ENCODE measurements at places on chromosomes 5 and 9.

DNA sequence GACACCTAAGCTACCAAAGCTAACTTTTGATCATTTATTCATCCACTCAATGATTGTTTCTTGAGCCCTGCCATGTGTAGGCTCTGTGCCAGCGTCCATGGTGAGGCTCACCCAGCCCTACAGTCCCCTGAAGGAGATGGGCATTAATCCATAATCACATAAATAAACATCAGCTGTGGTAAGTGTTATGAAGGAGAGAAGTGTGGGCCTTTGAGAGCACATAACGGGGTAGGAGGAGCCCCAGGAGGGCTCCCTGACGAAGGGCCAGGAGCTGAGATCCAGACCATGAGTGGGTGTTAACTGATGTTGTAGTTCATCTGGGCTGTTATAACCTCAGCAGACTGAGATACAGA is 53.9 kb upstream of the AFAP1L1 start:
- DNase-seq = no peak

DNA sequence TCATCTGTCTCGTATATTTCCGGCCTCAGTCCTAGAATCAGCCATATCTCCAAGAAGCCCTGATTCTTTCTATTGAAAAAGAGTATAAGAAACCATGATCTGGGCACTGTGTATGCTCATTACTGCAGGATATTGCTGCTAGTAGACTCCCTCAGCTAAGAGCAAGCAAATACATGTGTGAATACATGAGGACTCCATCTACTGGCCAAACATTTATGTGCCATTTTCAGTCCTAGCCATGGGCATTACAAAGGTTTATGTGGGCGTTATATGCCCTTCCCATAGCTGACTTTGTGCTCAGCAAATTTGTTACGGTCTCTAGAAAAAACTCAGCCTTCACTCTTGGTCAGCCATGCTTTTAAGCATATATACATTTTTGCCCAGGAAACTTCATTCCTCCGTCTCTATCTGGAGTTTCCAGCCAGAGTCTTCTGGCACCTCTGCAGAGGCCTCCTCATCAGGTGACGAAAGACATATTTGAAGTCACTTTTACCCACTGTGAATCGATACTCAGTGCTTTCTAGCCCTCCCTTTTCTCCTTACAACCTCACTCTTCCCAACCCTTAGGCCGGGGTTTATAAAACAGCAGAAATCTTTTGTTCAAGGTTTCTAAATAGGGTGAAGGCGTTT is 1495.6 kb upstream of the CDH6 start:
- no peak for DNase-seq

GRCh38 chr9:20290257-20290656 is 332.0 kb downstream of the MLLT3 start:
- DNase-seq = no peak

DNA sequence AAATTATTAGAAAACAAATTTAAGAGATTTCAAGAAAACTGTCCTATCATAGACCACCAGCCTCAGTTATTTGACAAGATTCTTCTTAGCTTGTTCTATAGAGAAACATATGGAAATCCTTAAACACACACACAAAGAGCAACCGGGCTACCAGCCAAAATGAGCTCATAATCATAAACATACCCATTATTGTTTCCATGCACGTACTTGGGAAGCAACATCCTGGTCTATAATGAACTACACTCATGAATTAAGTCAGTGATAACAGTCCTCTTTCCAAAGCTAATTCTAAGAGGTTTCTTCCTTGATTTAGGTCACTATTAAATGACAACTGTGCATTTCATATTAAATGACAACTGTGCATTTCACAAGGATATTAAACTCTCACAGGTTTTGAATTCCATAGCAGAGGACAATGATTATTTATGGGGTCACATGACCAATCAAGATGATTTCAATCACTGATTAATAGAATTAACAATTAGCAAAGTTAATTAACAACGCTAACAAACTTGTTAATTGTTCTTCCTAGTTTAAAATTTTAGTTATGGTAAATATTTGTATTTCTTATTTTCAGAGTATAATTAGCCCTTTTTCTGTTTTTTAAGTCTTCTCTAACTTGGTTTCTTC is 77.0 kb downstream of the OXCT1 start:
- DNase-seq = peak; percentile 97

DNA sequence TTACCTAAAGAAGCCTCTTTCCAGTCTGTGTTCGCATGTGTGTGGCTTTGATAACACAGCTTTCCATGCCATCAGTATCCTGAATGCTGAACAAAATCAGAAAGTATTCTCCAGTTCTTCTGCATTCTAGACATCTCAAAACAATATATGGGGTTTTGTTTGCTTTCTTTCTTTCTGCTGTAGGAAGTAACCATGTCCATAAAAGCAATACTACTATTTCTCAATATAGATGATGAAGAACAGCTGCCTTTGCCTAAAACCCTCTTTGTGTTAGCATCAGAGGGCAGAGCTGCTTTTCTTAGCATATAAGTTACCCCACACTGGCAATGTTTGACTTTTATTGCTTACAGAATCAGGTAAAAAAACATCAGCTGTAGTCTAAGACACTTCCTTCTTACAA is 963.6 kb downstream of the CDH12 start:
- no peak for DNase-seq

DNA sequence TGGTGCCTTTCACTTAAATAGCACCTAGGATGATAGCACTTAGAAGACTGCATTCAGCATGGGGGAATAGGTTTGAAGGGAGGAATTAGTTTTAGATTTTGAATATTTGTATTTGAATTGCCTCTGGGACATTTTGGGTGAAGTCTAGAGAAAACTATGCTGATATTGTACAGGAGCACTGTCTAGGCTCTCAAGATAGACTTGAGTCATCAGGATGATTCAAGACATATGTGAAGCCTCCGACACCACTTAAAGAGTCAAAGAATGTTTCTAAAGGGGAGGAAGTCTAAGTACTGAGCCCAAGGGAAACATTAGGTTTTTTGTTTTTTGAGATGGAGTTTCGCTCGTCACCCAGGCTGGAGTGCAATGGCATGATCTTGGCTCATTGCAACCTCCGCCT is 63.9 kb upstream of the CCDC180 start:
- peak; percentile 22 for DNase-seq

DNA sequence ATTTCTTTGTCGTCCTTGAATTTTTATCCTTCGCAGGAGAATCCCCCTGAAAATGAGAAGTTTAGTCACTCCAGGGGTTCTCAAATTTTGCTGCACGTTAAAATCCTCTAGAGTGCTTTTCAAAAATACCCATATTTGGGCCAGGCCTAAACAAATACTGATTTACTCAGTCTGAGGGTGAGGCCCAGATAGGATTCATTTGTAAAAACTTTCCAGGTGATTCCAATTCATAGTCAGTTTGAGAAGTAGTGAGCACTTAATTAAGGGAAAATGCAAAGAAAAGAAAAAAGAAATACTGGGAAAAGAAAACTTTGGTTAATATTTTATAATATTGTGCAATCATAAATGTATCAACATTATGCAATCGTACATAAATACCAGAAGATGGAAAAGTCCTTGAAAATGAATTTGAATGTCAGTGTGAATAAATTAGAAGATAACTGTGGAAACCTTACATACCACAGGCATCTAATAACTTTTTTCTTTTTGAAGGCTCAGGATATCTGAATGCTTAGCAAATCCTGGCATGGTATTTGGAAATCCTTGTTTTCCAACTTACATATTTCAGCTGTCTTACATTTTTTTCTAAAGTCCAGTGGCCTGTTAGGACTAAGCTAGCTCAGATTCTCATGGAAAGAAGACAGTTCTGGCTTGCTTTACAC is 116.5 kb upstream of the DAPK1 start:
- peak; percentile 80 for DNase-seq

DNA sequence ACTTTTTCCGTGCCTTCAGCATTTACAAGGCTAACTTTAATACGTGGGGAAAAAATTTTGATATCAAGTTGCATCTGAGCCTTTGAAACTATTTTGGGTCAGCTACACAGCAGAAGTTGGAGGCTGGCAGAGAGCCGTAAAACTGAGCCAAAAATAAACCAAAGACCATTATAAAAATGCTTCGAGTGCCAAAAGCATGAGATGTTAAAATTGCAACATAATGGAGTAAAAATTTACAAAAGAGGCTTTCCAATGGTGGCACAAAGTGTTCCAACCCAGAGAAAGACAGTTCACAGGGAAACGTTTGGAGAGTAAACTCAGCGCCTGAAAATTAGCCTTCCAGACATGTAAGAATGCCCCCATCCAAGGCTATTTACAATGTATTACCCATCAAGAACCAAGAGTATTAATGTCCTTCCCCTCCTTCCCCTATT is 190.3 kb downstream of the TLE1 start:
- DNase-seq = peak; percentile 86

- no peak for DNase-seq
Observed at GRCh38 chr9:77170991-77171699, 6.2 kb upstream of the VPS13A start.

DNA sequence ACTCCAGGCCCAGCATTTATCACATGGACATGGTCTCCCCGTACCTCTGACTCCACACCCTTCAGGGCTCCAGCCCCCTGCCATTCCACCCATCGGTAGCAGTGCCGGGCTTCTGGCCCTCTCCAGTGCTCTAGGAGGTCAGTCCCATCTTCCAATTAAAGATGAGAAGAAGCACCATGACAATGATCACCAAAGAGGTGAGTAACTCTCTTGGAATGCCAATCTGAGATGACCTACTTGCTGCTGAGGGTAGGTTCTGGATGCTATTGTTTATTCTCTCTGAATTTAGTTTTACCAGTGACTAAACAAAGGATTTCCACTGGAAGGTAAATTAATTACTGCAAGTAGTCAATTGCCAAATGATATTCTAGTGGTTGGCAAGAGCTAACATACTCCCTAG is 80.8 kb downstream of the TLE4 start:
- peak; percentile 53 for DNase-seq

DNA sequence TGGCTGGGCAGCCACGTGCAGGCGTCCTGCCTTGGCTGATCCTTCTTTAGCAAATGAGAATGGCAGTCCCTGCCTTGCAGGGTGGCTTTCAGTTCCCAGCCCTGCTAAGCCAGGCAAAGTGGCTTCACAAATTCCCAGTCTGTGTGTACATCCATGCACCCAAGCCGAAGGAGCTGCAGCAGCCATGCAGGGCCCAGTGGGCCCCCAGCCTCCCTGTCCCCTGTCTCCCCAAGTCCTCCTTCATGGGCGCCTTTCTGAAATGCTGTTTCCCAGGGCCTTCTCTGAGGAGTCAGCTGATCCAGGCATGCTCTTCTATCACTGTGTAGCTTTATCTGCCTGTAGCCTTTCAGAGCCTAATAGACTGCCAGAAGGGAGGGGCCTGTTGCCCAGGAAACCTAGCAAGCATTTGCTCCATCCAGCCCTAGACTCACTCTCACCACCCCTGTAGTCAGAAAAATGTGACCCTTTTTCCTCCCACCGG is 47.4 kb upstream of the SHC3 start:
- peak; percentile 7 for DNase-seq

- no peak for DNase-seq
Observed at GRCh38 chr5:163447191-163447590, 9.8 kb downstream of the CCNG1 start.

DNA sequence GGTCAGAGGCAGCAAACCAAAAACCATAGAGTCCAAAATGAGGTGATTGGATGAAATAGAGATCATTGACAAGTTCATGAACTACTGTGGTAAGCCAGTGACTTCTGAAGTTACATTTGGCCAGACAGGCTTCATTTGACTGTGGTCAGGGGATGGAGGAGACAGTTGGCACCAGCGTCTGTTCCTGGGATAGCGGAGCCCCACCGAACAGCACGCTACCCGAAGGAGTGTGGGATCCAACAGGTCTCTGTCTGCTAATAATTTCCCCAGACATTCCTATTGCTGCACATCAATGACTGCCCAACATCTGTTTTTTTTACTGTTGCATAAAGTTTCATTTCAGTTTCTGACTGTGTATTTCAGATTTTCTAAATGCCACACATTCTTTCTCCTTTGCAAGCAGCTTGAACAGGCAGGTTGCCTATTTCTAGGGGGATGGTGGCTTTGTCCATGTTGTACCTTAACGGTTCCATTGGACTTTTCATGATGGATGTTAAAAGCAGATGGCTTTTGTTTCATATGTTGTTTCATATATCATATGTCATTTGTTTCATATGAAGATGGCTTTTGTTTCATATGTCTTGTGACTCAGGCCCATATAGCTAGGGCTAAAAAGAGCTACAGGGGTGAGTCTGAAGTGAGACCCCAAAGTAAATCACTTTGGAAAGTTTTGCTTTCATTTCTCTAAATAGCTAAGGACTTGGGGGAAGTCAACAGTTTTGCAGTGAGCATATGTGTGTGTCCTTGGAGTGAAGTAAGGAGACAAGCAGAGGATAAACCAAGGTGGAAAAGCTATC is 180.8 kb downstream of the GOLPH3 start:
- peak; percentile 85 for DNase-seq

DNA sequence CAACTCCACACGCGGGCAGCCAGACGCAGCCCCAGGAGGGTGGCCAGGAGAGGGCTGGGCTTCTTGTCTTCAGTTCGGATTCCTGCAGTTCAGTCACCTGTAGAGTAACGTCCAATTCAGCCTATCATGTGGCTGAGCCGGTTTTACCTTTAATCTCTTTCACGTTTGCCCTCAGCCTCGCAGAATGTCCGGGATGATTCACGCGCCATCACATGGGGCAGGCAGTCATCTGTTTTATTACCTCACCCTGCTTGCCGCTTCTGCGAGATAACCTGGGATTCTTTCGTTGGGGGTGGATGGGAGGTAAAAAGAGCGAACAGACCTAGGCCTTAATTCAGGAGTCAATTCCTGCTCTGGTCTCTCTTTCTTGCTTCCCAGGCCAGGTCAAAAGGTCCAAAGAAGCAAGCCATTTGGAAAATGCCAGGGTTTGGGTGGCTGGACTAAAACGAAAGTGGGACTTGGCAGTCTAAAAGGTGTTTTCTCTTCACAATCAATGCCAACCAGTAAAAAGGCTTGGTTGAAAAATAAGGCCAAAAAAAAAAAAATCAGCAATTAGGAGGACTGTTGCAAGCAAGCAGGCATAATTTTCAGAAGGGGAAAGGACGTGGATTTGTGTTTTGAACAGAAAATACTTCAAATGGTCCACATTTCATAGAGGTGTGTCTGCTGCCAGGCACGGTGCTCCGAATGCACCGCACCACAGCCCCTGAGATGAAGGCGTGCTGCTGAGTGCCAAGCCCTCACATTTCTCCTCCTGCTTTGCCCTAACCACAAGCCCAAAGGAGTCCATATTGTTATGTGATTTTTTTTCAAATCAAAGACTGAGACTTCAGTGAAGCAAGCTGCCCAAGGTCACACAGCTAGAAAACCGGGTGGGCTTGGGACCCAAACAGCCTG is 2.8 kb upstream of the WWC1 start:
- no peak for DNase-seq

GRCh38 chr9:79352322-79352721 is 219.4 kb upstream of the TLE4 start:
- DNase-seq = no peak
